ENCODE measurements at places on chromosomes 12 and 14.

GRCh38 chr14:67622675-67623074 is 3.0 kb downstream of the ARG2 start:
- DNase-seq, result no peak

GRCh38 chr14:56046546-56046945 is 71.7 kb upstream of the PELI2 start:
- DNase-seq, result no peak

DNA sequence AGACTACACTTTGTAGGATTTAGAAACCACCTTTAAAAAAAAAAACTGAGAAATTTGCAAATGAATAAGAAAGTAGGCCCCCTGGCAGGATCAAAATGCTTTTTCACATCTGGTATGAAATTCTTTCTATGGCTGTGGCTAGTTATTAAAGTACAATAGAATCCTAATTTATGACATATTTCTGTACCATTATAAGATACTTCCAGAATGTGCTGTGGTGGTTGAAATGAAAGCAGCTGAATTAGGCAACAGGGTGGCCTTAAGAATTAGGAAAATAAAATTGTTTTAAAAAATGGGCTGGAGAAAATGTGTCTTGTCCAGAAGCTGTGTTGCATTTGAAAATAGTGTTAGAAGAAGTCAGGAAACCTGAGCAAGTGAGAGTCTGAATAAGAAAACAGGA is 85.9 kb upstream of the PDE3A start:
- no peak for DNase-seq

- DNase-seq, result no peak
These were observed 14.3 kb downstream of the RASSF8 start for GRCh38 chr12:25972783-25973182.

- DNase-seq, result no peak
These were observed 83.5 kb downstream of the SAMD4A start for GRCh38 chr14:54650331-54650958.

DNA sequence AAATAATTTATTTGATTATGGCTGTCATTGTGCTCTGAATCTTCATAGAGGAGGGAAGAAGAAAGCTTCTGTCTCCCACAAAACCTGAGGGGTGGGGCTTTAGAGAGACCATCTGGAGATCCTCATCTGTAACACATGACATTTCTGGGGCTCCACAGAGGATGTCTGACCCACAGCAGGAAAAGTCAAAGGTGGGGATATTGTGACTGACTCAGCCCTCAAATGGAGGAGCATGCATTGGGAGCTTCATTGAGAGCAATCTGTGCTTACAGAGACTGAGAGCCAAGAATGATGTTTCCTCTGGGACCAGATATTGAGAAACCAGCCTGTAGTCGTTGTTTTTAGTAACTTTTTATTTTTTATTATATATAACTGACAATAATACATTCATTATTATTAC is 158.7 kb downstream of the SYT1 start:
- DNase-seq, result no peak

DNA sequence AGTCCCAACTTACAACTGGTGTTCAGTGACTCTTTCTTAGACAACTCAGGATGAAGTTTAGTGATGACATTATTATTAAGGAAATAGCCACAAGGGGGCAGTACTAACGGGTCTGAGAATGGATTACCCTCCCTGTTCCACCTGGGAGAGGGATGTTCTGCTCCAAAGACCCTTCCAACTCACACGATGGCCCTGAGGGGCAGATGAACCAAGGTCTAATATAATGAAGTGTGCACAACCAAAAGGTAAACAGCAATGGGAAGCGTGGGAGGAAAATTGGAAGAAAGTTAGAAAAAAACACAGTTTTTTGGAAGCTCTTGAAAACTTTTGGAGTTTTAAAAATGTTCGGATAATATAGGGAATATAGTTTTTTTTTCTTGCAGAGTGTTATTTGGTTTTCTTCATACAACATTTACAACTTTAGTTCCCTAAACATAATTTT is 24.0 kb downstream of the FGF6 start:
- no peak for DNase-seq

DNA sequence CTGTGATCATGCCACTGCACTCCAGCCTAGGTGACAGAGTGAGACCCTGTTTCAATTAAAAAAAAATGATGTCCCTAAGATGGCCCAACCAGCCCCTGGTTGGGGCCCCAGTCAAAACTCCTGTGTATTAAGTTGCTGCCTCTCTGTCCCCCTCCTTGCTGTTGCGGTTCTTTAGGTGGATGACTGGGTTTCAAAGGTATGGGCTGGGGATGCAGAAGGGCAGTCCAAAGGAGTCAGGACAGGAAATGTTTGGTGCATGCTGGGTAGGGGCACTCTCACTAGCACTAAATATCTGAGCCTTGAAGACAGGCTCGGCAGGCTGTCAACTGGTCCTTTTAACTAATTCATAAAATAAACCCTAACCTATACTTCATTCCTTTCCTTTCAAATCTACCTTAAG is 12.0 kb upstream of the PIP4K2C start:
- DNase-seq, result no peak

DNA sequence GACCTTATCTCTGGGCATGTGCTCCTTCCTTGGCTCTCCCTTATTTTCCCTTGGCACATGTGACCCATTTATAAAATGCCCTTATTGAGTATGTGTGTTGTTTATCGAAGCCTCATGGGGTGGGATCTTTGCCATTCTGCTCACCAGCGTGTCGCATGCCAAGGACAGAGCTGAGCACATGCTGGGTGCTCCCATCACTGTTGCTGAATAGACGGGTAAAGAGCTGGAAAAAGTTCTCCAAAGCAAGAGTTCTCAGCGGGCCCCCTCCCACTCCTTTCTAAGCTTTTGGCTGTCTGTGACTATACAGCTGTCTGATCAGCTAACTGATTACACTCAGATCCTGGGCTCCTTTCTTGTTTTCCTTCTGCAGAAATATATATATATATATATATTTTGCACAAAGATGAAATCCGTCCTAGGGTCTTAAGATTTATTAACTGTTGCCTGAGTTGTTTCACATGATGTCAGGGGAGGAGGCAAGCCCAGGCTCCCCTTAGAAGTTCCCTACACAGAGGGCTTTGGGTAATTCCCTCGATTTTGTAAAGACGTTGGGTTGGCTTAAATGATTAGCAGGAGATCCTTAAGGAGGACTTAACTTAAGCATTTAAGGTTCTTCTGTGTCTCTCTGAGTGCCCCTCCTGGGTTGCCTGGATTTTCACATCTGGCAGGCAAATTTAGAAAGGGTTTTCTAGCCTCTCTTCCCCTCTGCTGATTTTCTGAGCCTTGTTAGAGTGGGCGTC is 71.6 kb downstream of the TMEM132C start:
- peak; percentile 69 for DNase-seq

GRCh38 chr14:72607386-72608130 is 286.3 kb downstream of the DPF3 start:
- DNase-seq, result peak; percentile 92

- no peak for DNase-seq
These were observed 125.4 kb downstream of the STXBP6 start for GRCh38 chr14:24924544-24924943.

GRCh38 chr12:52812749-52813148 is 1.2 kb downstream of the KRT4 start:
- DNase-seq, result no peak

- no peak for DNase-seq
These were observed 23.3 kb downstream of the GABARAPL1 start for GRCh38 chr12:10235761-10236631.

DNA sequence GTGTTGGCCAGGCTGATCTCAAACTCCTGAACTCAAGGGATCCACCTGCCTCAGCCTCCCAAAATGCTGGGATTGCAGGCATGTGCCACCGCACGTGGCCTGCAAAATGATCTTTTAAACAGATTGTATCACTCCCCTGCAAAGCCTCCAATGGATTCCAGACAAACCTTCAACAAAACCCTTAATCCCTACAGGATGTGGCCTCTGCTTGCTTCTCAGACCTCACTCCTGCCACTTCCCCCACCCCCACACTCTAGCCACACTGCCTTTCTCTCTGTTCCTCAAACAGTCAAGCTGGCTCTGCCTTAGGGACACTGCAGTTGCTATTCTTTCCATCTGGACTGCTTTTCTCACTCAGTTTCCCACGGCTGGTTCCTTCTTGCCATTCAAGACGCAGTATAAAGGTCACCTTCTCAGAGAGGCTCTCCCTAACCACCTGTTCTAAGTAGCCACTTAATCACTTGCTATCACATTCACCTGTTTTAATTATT is 47.3 kb upstream of the TMED10 start:
- no peak for DNase-seq

DNA sequence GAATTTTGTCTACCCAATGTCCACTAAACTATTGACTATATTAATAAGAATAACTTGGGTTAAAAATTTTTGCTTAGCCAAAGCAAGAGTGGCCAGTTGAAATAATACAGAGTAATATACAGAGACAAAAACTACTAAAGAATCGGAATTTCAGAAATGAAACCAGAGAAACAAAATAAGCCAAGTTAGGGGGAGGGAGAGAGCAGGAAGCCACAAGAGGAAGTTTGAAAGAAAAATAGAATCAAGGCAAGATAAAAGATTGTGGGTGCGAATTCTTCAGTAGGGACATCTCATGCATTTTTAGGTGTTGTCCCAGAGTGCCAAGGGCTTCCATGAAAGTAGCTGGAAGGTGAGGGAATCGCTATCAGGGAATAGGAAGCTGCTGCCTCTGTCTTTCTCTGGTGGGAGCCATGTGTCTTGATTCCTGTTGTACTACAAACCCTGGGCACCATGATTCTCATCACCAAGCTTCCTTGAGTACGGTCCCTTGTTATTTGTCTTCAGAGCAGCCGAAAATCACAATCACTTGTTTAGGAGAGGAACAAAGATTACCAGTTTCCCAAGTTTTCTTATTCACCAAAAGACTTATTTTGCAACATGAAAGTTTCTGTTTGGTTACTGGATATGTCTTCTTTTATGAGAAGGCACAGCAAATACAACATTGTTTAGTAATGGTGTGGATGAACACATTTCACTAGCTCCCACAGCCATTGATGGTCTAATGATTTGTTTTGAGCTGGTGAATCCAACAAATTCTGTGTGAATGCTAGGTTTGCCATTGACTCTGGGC is 16.7 kb downstream of the NEUROD4 start:
- DNase-seq, result no peak

DNA sequence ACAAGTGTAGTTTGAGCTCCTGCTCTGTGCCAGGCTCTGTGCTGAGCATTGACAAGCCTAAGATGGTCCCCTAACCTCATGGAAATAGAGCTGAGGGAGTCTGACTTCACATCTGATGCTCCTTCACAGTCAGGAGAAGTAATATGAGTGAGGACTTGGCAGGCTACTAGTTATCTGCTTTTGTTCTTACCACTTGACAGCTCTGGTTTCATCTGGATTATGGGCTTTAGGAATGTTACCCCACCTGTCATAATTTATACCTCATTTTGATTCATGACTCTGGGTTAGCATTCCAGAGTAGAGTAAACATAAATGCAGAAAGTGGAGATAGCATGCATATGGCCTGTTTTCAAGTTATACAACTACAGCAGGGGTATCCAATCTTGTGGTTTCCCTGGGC is 40.5 kb downstream of the ATP6V1D start:
- peak; percentile 52 for DNase-seq

DNA sequence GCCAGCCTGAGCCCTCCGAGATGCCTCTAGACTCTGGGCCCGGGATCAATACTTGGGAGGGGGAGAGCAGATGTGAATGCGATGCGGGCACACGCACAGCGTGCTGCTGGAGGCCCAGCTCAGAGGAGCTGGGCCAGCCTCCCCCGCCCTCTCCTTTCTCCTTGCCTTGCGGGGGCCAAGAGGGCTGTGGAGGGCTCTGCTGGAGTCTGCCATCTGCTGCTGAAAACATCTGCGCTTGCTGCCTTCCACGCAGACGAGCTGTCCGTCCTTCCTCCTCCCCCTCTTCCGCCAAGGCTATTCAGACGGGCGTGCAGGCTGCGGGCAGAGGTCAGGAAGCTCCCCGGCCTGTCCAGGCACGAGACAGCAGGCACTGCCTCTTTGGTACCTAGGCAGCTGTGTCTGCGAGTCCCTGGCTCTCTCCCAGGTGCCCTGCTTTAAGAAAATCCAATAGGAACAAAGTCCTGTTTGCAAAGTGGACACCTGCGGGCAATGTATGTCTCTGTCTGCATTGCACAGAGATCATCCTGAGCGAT is 75.2 kb downstream of the SPRING1 start:
- peak; percentile 67 for DNase-seq

DNA sequence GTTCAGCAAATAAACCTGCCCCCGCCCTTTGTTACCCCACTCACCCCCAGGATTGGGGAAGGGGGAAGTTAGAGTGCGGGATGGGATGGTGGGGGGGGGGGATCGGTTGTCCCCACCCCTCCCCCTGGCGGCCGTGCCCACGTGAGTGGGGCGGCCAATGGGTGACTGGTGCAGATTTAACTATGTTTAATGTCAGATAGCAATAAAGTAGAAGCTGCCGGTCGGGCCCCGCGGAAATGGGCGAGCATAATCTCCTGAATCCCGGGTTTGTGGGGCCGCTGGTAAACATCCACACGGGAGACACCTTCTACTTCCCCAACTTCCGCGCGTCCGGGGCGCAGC is at the start of gene HOXC12:
Gene HOXC12, plus strand, starts transcription at position 210 of the 342 bp plus-strand sequence. Its CDS starts 27 bp downstream, at position 237.
- DNase-seq, result no peak

- DNase-seq, result no peak
These were observed 95.8 kb downstream of the C12orf42 start for GRCh38 chr12:103399986-103400385.

- DNase-seq, result no peak
These were observed 78.7 kb downstream of the NEDD1 start for GRCh38 chr12:96985515-96986362.

DNA sequence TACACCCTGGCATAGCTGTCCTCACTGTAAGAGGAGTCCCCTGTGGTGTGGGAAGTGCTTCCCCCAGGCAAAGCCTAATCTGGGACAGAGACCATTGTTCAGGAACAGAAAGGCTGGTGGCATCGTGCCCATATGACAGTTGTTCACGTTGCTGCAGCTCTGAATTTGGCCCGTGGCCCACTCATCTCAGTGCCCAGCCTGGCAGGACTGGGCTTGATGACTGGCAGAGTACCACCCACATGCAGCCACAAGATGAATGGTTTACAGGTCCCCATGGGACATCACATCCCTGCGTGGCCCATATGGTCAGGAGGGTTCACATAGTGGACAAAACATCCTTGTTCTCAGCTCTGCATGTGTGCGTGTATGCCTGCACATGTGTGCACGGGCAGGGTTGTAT is 17.5 kb downstream of the IQSEC3 start:
- no peak for DNase-seq

DNA sequence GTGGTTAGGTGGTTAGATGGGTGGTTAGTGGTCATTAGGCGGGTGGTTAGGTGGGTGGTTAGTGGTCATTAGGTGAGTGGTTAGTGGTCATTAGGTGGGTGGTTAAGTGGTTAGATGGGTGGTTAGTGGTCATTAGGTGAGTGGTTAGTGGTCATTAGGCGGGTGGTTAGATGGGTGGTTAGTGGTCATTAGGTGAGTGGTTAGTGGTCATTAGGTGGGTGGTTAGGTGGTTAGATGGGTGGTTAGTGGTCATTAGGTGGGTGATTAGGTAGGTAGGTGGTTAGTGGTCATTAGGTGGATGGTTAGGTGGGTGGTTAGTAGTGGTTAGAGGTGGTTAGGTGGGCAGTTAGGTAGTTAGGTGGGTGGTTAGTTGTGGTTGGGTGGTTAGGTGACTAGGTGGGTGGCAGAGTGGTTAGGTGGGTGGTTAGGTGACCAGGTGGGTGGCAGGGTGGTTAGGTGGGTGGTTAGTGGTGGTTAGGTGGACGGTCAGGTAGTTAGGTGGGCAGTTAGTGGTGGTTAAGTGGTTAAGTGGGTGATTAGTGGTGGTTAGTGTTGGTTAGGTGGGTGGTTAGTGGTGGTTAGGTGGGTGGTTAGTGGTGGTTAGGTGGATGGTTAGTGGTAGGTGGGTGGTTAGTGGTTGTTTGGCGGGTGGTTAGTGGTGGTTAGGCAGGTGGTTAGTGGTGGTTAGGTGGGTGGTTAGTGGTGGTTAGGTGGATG is 8.0 kb upstream of the TMEM119 start:
- DNase-seq, result no peak
